ENCODE measurements at places on chromosomes 2 and 18. TPM values are rescaled to one million over a fixed set of nuclear protein-coding genes. Genes with fewer than 3 reads are reported as not detected.
A peak's percentile ranks its signal among the peaks of the same experiment; 100 is the strongest.

GRCh38 chr18:45728336-45729010 lies 4.5 kb downstream of the SLC14A1 start:
- no peak for DNase-seq

DNA sequence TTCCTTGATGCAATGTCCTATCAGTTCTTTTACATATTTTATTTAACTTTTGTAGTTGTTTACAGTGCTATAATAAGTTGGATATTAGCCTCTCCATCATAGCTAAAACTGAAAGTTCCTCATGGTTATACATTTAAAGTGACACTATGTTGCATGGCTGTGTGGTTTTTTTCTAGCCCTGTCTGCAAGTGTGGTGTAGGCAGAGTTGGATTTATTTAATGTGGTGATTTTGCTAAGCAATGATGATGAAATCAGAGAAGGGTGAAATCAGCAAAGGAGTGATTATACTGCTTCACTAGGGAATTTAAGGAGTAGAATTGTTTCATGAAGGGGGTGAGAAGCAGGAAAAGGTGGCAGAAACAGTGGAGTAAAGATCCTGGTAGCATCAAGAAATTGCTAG lies 18.3 kb upstream of the ENOSF1 start:
- DNase-seq: no peak

DNA sequence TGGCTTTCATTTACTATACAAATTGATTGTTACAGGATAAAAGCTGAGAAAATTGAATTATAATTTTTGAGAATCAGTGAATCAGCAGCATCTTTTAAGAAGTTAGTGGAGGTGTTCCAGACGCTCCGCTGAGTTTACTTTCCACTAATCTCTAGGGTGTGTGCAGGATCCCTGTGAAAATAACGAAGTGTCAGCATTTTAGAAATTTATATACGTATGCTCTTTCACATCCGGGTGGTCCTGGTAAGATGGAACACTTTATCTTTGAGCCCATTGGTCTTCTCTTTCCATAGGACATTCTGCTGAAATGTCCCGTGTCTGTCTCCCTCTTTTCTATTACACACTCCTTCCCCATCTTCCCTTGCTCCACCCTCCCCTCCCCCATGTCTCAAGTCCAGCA lies 268.6 kb upstream of the LRRTM1 start:
- no peak for DNase-seq

- no peak for DNase-seq
These were observed 2.5 kb downstream of the CYP1B1 start for GRCh38 chr2:38073211-38074057.

- DNase-seq: no peak
These were observed 125.8 kb upstream of the PGAP1 start for GRCh38 chr2:197052356-197052755.

- DNase-seq: no peak
These were observed 60.7 kb downstream of the TTC27 start for GRCh38 chr2:32688541-32688940.

DNA sequence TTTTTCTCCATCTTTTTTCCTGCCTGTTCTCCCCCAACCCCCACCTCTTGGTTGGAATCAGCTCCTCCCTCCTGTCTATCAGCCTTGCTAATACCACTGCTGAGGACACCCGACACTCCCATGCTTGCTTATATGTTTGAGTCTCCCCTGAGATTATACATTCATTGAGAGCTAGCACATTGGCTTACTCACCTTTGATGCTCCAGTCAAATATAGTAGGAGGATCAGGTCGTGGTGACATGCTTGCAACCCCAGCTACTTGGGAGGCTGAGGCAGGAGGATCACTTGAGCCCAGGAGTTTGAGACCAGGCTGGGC lies 91.5 kb upstream of the CCBE1 start:
- no peak for DNase-seq

- peak; percentile 4 for DNase-seq
These were observed 1.2 kb downstream of the CNOT9 start for GRCh38 chr2:218569661-218570500.

DNA sequence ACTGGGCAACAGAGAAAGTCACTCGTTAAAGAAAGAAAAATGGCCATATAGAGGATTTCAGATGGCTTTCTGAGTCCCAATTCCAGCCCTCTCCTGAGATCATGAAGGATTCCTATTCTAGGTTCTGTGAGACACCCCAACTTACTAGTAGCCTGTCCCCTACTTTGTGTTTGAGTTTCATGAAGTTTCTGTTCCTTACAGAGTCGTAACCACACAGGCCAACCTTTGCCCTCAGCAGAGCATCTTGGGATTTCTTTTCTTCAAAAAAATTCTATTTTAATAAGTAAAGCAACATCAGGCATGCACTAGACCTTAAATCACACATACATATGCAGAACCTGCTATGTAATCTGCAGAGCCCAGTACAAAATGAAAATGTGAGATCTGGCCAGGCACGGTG lies 30.4 kb downstream of the TMEM247 start:
- DNase-seq: no peak

DNA sequence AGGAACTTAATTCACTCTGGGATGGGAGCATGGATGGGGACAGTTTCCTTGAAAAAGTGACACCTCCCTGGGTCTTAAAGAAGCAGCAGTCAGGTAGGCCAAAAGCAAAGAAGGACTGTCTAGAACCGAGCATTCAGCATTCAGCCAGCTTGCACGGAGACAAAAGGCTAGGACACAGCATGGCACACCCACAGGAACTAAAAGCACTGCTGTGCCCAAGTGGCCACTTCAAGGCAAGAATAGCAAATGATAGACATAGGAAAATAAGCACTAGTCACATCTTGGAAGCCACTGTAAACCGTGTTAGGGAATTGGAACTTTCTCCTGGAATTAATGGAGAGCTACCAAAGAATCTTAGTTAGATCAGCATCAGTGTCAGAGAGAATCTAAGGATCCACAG lies 47.0 kb downstream of the LRP2 start:
- DNase-seq: no peak

GRCh38 chr2:71150082-71150816 lies 19.8 kb downstream of the MPHOSPH10 start:
- DNase-seq: no peak

DNA sequence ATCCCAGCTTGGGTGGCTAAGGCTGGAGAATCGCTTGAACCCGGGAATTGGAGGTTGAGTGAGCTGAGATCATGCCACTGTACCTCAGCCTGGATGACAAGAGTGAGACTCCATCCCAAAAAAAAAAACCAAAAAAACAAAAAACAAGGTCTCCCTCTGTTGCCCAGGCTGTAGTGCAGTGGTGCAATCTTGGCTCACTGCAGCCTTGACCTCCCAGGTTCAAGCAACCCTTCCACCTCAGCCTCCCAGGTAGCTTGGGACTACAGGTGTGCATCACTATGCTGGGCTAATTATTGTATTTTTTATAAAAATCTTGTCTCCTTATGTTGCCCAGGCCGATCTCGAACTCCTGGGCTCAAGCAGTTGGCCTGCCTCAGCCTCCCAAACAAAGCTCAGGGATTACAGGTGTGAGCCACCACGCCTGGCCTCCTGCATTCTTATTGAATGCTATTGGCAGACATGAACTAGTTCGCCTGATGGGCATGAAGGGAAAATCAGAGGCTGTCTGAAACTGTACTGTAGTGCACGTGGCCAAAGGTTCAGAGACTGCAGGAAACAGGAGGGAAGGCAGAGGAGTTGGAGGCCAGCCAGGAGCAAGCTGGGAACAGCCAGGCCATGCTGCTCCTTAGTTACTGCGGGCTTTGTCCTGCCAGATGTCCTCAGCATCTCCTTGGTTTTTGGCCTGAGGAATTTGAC lies 16.0 kb upstream of the ASXL2 start:
- no peak for DNase-seq

DNA sequence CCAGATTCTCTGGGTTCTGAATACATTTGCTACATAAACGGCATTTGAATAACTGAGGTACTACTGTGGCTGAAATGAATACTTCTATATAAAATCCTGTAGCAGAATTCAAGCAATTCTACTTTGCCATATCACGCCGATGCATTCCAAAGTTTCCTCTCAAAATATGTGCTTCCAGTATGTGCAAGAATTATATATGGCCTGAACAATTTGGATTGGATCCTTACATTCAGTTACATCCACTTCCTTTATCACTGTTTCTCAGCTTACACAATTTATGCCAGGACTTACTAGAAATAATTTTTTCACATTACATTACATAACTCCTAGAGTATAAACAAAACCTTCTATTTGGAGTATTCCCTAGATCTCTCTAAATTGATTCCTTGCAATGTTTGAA lies 46.3 kb upstream of the STAT4 start:
- no peak for DNase-seq

GRCh38 chr2:240244543-240244942 lies 104.1 kb upstream of the OTOS start:
- no peak for DNase-seq

DNA sequence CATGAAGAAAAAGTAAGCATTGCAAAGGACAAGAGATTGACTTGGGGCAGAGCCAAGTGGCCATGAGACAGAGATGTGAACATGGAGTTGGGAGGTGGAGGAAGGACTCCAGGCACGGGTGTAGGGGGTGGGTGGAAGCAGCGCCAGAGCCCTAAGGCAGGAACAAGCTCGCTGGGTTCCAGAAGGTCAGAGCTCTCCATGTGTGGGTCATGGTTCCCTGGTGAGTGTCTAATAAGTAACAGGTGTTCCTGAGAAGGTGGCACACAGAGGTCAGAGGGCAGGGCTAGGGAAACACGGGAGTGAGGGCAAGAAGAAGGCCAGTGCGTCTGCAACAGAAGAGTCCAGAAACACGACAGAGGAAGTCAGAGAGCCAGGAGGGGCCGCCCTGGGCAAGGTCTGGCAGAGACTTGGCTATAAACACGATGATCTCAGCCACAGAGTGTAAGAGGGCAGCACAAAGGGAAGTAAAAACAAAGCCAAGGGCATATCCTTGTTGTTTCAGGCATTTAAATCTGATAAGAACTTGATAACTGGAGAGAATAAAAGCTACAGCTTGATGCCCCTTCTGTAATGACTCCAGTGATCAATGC lies 260.8 kb downstream of the TGIF1 start:
- DNase-seq: no peak

DNA sequence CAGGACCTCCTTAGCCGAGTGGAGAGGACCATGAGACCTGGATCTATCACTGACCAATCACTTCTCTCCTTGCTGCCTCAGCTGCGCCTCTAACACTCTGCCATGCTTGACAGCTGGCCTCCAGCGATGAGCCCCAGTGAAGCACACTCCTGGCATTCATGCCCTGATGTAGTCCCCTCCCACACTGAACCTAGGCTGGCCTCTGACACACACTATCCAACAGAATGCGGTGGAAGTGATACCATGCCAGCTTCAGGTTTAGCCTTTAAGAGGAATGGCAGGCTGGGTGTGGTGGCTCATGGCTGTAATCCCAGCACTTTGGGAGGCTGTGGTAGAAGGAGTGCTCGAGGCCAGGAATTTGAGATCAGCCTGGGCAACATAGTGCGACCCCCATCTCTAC lies 73.7 kb upstream of the LAPTM4A start:
- DNase-seq: no peak

- DNase-seq: no peak
These were observed 24.7 kb downstream of the ST8SIA5 start for GRCh38 chr18:46732201-46732600.

DNA sequence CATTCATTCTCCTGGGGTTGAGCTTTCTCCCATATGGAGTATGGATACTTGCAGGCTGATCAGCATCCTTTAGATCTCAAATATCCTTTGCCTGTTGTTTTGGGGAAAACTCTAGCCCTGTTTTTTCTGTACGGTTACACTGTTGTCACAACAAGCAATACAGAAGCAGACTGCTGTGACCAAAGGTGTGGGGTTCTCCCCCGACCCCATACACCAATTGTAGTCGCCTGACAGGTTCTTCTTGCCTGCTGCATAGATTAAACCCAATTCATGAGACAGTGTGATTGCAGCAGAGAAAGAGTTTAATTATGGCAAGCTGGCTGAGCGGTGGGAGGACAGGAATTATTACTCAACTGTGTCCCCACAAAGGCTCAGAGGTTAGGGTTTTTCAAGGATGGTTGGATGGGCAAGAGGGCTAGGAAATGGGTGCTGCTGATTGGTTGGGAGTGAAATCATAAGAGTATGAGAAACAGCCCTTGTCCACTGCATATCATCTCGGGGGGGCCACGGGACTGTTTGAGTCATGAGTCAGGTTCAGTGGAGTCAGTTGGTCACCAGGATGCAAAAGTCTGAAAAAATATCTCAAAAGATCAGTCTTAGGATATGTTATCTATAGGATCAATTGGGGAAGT lies 40.6 kb downstream of the ITGB1BP1 start:
- no peak for DNase-seq

- no peak for DNase-seq
These were observed 732.9 kb upstream of the VRK2 start for GRCh38 chr2:57313678-57314077.

GRCh38 chr2:102059151-102059550 lies 67.4 kb downstream of the IL1R2 start:
- DNase-seq: no peak

GRCh38 chr2:100986157-100986556 lies 15.9 kb upstream of the RPL31 start:
- DNase-seq: no peak

DNA sequence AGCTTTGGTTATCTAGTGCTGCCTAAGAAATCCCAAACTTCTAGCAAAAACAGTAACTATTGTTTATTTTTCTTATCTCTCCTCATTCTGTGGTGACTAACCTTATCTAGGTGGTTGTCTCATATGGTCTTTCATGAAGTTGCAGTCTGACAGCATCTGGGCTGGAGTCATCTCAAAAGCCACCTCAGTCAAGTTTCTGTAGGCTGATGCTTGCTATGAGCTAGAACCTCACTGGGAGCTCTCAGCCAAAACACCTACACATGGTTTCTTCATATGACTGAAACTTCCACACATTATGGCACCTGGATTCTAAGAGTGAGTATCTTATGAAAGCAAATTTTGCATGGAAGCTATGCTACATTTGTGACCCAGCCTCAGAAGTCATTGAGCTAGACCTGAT lies 596.4 kb upstream of the VRK2 start:
- DNase-seq: no peak

GRCh38 chr18:8794156-8794933 lies 89.0 kb downstream of the MTCL1 start:
- DNase-seq: no peak

DNA sequence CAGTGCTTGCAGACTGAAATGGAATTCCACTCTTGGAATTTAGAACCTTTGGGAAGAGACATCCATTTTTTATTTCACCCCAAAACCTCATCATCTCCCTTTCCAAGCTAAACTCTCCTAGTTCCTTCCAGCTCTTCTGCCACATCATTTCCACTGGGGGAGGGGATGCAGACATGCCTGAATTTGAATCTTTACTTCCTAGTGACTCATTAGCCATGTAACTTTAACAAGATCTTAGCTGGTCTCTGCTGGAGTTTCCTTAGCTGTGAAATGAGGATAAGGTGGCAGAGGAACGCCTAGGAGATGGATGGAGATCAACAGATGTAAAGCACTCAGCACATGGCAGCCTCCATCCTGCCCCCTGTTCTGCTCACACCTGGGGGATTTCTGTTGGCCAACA lies 266.8 kb downstream of the EN1 start:
- no peak for DNase-seq

- no peak for DNase-seq
These were observed 397.1 kb upstream of the CDH20 start for GRCh38 chr18:60936101-60936500.

The NBEAL1 gene
- total RNA-seq: 16.2 TPM

The COLEC11 gene
- 1.1 TPM for total RNA-seq

The EFHD1 gene
- total RNA-seq: not detected

The CROCC2 gene
- not detected for total RNA-seq

The SPEG gene
- total RNA-seq: 0.29 TPM

The RPE gene
- 87.3 TPM for total RNA-seq

The NPPC gene
- not detected for total RNA-seq

The TPO gene
- 0.12 TPM for total RNA-seq

The RIT2 gene
- total RNA-seq: not detected

The SERPINB13 gene
- total RNA-seq: not detected
